CD4-positive, alpha-beta memory T cell (primary cell): ENCODE measurements at places on chromosomes 3 and 15.

DNA sequence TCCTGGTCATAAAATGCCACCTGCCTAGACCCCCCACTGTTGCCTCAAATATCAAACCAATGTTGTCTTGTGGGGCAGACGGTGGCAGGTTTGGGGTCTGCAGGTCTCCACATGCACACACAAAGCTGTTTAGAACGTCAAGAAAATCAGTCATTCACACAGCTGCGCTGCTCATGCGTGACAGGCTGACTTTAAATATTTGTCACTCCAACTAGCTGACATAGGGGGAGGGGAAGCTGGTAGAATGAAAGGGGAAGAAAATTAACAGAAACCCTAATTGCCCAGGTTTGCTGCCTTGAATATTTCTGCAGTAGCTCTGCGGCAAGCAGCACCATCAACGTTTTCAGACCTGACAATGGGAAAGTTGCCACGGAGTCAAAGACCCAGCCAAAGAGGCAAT is 201.8 kb downstream of the ABHD5 start:
- DNase-seq = no peak

DNA sequence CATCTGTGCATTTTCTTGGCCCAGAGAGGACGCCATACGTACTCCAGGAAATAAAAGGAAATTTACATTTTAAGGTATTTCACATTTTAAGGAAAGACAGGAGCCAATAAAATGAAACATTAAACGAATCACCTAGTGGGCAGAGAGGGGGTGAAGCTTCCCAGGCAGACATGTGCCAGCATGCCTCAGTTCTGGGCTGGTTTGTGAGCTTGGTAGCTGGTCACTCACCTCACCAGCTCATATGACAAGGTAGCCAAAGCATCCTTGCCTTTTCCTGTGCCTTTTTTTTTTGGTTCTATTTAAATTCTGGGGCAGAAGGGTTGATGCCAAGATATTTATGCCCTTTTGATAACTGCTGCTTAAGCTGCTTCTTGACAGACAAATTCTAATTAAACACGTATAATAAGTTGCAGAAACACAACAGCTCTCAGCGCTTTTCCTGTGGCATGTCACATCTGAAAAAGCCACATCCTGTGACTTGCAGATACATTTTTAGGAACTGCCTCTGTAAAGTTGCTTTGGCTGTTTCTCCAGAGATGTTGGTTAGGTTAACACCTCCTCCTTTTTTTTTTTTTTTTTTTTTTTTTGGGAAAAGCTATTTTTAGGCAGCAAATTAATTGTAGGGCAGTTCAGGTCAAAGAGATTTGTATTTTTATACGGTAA is 218.6 kb downstream of the PDCD6IP start:
- DNase-seq = peak; percentile 14

- no peak for DNase-seq
Measured at GRCh38 chr3:161101609-161102008, 3.5 kb downstream of the B3GALNT1 start.

- DNase-seq = peak; percentile 41
Measured at GRCh38 chr3:48440590-48440958, 517 bp downstream of the TMA7 start.

DNA sequence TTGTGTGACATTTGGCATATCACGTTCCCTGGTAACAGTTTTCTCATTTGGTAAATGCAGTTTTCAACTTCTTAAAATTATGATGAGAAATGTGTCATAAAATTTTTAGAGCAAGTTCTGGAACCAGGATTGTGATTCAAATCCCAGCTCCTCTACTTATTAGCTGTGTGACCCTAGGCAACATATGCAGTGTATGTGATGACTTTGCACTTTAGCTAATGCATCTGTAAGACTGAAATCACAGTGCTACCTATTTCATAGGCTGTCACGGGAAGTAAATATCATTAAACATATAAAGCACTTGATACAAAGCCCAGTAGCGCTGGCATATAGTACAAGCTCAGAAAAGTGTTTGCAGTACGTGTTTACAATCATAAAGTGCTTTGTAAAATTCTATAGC is 419.4 kb downstream of the GRM7 start:
- no peak for DNase-seq

DNA sequence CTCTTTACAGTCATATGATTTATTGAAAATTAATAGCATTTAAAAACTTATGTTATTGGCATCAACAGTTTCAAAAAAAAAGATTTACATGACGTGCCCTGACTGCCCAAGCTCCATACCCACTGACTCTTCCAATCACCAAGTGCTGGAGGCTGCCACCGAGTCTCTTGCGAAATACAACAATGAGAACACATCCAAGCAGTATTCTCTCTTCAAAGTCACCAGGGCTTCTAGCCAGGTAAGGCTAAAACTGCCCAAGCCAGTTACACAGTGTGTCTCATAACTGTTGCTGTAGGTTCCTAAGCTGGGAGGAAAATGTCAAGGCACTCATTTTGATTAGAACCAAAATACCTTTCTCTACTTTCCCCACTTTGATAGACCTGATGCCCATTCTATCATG is 4.5 kb downstream of the FETUB start:
- no peak for DNase-seq
